ENCODE measurements at places on chromosomes 5 and 9. TPM values are rescaled to one million over a fixed set of nuclear protein-coding genes. Genes with fewer than 3 reads are reported as not detected.
A peak's percentile ranks its signal among the peaks of the same experiment; 100 is the strongest.

DNA sequence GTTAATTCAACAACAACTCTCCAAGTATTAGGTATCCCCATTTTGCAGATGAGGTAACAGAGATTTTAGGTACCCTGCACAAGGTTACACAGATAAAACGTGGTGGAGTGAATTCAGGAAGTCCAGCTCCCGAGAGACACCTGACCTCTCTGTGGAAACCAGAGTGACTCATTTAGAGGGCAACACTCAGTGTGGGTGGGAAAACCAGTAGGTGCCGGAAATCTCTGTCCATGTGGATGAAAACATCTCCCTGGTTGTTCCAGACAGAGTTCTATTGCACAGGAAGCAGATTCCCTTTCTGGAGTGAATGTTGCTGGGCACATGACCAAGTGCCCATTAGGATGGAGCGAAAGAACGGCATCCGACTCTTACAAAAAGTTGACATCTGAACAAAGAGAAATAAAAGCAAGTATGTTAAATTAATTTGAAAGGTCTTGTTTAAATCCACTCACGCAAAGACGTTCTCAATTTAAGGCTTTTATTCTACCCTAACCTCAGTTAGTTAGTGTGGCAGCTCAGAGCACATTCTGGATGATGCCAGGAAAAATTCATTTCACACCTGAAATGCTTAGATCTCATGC is 391.9 kb upstream of the WWC1 start:
- no peaks in the 10 kb centered on the region for H3K36me3 ChIP-seq
- DNase-seq = peak; percentile 81
- H3K4me1 ChIP-seq = peaks cover 11% of the 10 kb centered on the region

DNA sequence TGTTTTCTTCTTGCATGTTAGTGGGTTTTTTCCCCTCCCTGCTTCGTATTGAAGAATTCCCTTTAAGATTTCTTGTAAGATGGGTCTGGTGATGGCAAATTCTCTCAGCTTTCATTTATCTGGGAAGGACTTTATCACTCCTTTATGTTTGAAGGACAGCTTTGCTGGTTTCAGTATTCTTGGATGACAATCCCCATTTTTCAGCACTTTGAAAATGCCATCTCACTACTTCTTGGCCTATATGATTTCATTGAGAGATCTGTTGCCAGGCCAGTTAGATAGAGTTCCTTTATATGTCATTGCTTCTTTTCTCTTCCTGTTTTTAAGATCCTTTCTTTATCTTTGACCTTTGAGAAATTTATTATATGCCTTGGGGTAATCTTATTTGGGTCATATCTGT is 106.3 kb downstream of the KDM4C start:
- no peak for DNase-seq
- no peak overlapping the region for H3K4me3 ChIP-seq
- H3K27ac ChIP-seq = peak overlapping the region; percentile 93
- peaks cover 24% of the 10 kb centered on the region for H3K36me3 ChIP-seq

DNA sequence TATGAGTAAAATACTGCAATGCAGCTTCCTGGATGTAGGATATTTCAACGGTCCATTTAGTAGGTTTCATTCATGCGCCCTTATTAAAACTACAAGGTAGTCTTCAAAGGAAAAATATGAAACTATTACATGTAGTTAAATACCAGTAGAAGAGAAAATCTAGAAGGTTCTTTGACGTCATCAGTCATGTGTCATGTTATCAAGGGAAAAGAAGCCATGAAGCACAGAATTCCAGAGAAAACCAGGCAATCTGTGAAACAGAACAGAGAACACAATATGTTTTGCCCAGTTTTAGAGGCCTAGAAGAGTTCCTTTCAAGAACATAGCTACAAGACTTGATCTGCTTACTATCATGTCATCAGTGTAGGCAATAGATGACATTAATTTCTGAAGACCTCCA is 38.4 kb downstream of the BNC2 start:
- no peaks in the 10 kb centered on the region for H3K36me3 ChIP-seq
- DNase-seq = no peak
- peaks cover 9% of the 10 kb centered on the region for H3K27me3 ChIP-seq
- H3K4me1 ChIP-seq = no peaks in the 10 kb centered on the region
- H3K4me3 ChIP-seq = no peak overlapping the region

DNA sequence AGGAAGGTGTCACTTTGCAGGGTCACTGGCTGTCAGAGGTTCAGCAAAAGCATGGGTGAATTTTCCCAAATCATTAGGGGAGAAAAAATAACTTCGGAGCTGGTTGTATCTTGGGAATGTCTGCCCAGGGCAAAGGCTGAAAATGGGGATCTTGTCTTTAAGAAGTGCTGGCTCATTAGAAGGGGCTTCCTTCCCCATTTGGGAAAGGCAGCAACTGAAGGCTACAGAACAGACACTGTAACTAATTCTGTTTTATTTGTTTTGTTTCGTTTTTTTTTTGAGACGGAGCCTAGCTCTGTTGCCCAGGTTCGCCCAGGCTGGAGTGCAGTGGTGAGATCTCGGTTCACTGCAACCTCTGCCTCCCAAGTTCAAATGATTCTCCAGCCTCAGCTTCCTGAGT is 70.3 kb upstream of the PCA3 start:
- H3K36me3 ChIP-seq = no peaks in the 10 kb centered on the region
- H3K27me3 ChIP-seq = peaks cover 11% of the 10 kb centered on the region
- no peak for DNase-seq
- no peak overlapping the region for H3K27ac ChIP-seq
- no peak overlapping the region for H3K4me3 ChIP-seq

DNA sequence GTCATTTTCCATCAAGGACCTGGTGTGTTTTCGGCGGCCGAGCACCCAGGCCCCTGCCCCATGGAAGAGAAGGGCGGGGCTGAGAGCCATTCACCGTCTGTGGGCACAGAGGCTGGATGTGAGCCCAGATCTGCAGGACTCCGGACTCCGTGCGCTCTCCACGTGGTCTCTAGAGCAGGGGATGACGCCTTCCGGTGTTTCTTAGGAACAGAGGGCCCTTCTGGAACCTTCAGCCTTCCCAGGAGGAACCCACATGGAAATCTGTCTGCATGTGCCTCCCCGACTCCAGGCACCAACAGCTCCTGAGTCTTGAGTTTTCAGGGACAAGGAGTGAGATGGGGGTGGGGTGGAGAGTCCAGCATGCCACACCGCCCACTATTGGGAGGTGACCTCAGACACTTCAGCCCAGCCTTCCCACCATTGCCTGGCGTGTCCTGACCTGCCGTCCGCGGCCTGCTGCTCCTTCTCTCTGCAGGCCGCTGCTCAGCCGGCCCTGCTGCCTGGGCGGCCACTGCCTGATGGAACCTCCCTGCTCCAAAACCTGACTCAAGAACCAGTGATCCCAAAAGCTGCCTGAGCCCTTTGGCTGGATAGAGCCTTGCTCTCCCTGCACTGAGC is 2.4 kb upstream of the RXRA start:
- no peaks in the 10 kb centered on the region for H3K27me3 ChIP-seq
- H3K27ac ChIP-seq = peak overlapping the region; percentile 94
- DNase-seq = peak; percentile 92
- peak overlapping the region; percentile 81 for H3K4me3 ChIP-seq

- H3K27me3 ChIP-seq = no peaks in the 10 kb centered on the region
- H3K36me3 ChIP-seq = no peaks in the 10 kb centered on the region
These were observed 194.2 kb downstream of the HSPA4 start for GRCh38 chr5:133246053-133246370.

DNA sequence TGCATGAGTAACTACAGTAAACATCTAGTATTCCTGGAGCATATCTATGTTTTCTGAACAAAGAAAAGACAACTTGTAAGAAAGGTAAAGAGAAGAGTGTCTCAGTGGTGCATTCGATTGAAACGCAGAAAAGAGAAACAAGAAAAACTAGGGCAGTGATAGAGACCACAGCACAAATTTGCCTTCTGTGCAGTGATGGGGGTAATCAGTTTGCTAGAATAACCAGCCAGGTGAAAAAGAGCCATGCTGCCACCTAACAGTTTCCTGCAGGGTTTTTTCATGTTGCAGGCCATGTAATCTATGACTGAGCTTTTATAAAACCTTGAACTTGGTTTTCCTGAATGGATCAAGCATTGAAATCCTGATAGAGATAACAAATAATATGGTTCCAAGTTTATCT is 198.4 kb upstream of the MEF2C start:
- H3K4me1 ChIP-seq = no peaks in the 10 kb centered on the region
- H3K4me3 ChIP-seq = no peak overlapping the region
- no peaks in the 10 kb centered on the region for H3K36me3 ChIP-seq
- no peak for DNase-seq

- no peaks in the 10 kb centered on the region for H3K4me1 ChIP-seq
- H3K36me3 ChIP-seq = no peaks in the 10 kb centered on the region
- no peak overlapping the region for H3K4me3 ChIP-seq
- no peak overlapping the region for H3K27ac ChIP-seq
- no peaks in the 10 kb centered on the region for H3K27me3 ChIP-seq
These were observed 6.7 kb downstream of the ADAMTSL1 start for GRCh38 chr9:18480662-18481093.

- DNase-seq = no peak
- H3K27me3 ChIP-seq = no peaks in the 10 kb centered on the region
- no peaks in the 10 kb centered on the region for H3K36me3 ChIP-seq
- peaks cover 7% of the 10 kb centered on the region for H3K4me1 ChIP-seq
- no peak overlapping the region for H3K27ac ChIP-seq
These were observed 38.1 kb downstream of the CAMK2A start for GRCh38 chr5:150251504-150251903.

DNA sequence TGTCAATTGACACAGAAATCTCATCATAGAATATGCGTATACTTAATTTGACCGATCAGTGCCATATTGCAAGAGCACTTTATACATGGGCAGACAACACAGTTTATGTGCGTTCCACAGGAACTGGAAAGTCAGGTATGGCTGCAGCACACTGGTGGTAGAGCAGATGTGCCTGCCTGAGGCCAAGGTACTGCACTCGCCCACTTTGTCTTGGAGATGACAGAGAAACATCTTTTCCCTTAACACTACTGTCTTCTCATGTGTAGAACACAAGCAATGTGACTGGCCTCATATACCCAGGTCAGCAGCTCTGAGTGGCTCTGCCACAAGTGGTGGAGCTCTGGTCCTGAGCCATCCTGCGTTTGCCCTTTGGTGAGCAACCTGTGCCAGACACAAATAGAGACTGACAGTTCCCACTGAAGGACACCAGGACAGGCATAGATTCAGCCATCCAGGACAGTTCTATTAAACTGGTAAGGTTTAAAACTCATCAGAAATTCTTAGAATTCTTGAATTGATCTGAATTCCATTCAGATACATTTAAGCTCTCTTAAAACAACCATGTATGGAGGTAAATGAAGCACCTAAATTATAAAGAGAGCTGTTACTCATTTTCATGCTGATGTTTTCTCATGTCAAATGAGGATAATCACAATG is 21.0 kb upstream of the PPP2CA start:
- peak overlapping the region; percentile 49 for H3K27ac ChIP-seq
- H3K4me3 ChIP-seq = no peak overlapping the region
- DNase-seq = peak; percentile 36
- peaks cover 37% of the 10 kb centered on the region for H3K4me1 ChIP-seq

- no peak overlapping the region for H3K27ac ChIP-seq
- H3K27me3 ChIP-seq = no peaks in the 10 kb centered on the region
- H3K36me3 ChIP-seq = no peaks in the 10 kb centered on the region
- no peak for DNase-seq
- no peak overlapping the region for H3K4me3 ChIP-seq
These were observed 53.0 kb downstream of the TEK start for GRCh38 chr9:27162045-27162444.

- peak; percentile 42 for DNase-seq
- H3K4me1 ChIP-seq = peaks cover 29% of the 10 kb centered on the region
- no peak overlapping the region for H3K4me3 ChIP-seq
- no peak overlapping the region for H3K27ac ChIP-seq
These were observed 86.9 kb downstream of the BASP1 start for GRCh38 chr5:17304282-17304681.

DNA sequence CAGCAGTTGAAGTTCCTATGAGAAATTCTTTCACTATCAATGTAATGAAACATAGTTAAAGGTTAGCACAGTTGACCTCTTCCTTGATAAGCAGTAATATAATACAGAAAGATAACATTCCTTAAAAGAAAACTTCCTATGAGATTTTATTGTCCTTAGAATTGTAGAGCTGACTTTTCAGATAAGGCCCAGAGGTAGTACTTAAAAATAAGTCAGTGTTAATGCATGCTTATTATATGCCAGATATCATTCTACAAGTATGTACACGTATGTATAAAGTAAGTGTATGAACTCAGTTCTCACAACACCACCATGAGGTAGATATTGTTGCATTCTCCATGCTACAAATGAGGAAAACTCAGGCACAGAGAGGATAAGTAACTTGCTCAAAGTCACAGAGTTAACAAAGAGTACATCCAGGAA is 15.3 kb downstream of the AP3S1 start:
- no peak overlapping the region for H3K4me3 ChIP-seq
- H3K36me3 ChIP-seq = no peaks in the 10 kb centered on the region

DNA sequence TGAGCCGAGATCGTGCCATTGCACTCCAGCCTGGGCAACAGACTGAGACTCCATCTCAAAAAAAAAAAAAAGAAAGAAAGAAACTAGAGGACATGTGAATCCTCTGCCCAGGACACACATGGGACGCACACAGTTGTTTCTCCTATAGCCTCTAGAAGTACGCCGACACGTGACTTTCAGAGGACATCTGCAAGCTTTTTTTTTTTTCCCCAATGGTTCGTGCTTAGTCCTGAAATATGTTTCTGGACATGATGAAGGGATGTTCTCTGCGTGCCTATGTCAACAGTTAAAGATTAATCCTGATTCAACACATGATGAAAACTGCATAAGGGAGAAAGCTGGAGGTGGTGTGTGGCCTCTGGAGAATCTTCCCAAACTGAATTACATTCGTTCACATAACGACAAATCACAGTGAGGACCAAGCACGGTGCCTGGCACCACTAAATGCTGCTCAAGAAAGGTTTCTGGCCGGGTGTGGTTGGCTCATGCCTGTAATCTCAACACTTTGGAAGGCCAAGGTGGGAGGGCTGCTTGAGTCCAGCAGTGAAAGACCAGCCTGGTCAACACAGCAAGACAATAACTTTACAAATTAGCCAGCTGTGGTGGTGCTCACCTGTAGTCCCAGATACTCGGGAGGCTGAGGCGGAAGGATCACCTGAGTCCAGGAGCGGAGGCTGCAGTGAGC is 9.8 kb downstream of the COL23A1 start:
- DNase-seq = no peak
- no peaks in the 10 kb centered on the region for H3K27me3 ChIP-seq
- H3K4me3 ChIP-seq = no peak overlapping the region
- no peak overlapping the region for H3K27ac ChIP-seq
- peaks cover 5% of the 10 kb centered on the region for H3K4me1 ChIP-seq

The ACSL6 gene
- total RNA-seq = not detected

The ZSWIM6 gene
- total RNA-seq = 13.5 TPM

The SHROOM1 gene
- 22.7 TPM for total RNA-seq

The SLC46A2 gene
- total RNA-seq = not detected

The CAVIN4 gene
- 0.49 TPM for total RNA-seq

The TRIM36 gene
- total RNA-seq = 4.9 TPM

The CER1 gene
- not detected for total RNA-seq

The GNA14 gene
- total RNA-seq = not detected

The GFI1B gene
- not detected for total RNA-seq

The CLIC3 gene
- 1.2 TPM for total RNA-seq

The PCDHAC1 gene
- total RNA-seq = 26.3 TPM

The SPATA31E1 gene
- total RNA-seq = not detected

Data from MCF 10A (cell line).